GOT3 (cell line): ENCODE measurements at places on chromosomes 3 and 15.

- peak; percentile 14 for DNase-seq
These were observed 15.0 kb downstream of the PTH1R start for GRCh38 chr3:46892285-46893145.

GRCh38 chr3:16647668-16648067 lies 42.4 kb upstream of the DAZL start:
- no peak for DNase-seq

- no peak for DNase-seq
These were observed 17.3 kb downstream of the DENND6A start for GRCh38 chr3:57675530-57675929.

GRCh38 chr3:71652781-71653413 lies 69.4 kb upstream of the FOXP1 start:
- DNase-seq = no peak

DNA sequence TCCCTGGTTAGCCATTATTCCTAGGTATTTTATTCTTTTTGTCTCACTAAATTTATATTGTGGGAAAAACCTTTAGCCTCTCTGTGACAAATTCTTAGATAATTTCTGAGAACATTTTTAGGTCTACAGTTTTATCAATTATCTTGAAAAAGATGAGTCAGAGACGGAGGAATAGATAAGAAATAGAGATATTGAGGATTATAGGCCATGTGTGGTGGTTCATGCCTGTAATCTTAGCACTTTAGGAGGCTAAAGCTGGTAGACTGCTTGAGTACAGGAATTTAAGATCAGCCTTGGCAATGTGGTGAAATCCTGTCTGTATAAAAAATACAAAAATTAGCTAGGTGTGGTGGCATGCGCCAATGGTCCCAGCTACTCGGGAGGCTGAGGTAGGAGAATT lies 960.2 kb downstream of the SQOR start:
- DNase-seq = no peak

DNA sequence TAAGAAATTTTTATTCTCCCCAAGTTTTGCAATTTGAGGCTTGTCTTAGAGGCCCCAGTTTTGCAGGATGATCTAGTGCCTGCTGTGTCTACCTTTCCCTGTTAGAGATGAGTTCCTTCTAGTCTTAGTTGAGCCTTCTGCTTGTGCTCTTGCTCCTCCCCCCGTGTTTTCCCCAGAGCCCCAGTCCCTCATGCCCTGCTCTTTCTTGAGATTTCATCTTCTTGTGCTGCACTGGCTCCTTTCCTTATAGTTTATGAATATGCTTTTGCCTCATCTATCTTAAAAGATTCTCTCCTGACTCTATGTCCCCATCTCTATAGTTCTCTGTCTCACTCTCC lies 4.7 kb downstream of the GAP43 start:
- DNase-seq = no peak

- DNase-seq = no peak
These were observed 40.0 kb downstream of the ARRDC4 start for GRCh38 chr15:98000249-98001203.

GRCh38 chr3:110727056-110727455 lies 344.6 kb upstream of the NECTIN3 start:
- no peak for DNase-seq

DNA sequence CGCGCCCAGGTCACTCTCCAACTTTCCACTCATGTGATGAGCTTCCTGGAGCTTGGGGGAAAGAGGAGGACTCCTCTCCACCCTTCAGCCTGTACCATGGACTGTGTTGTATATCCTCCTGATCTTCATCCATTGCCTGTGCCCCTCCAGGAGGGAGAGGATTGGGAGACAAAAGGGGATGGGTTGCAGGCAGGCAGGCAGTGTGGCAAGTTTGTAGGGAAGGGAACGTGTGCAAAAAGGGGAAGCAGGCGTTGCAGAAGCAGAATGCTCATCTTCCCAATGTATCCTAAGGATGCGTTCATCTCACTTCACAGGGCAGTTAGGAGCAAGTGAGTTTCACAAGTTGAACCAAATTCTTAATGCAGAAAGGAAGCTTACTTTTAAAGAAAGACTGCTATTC lies 28.1 kb upstream of the GHSR start:
- DNase-seq = no peak

- DNase-seq = no peak
These were observed 4.4 kb upstream of the BAHD1 start for GRCh38 chr15:40436116-40436891.

DNA sequence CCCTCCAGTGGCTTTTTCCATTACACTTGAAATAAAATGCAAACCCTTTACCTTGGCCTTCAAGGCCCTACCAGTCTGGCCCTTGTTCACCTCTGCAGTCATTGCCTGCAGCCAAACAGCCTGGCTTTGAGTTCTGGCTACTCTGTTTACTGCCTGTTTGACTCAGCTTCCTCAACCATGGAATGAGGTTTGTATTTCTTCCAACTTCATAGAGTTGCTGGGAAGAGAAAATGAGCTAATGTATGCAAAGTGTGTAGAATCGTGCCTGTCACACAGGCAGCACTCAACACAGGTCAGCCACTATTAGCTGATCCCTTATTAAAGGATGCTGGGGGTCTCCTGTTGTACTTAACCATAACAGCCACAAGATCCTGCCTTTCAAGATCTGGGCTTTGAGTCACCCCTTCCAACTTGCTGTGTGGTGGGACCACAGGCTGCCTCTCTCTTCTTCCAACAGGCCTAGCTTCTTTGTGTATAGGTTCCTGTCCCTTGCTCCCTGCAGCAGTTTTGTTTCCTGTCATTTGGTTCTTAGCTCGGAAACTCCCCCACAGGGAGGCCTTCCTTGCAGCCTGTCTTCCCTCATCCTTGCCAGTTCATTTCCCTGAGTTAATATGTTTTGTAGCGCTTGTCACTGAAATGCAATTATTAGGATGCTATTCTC lies 6.4 kb downstream of the MED12L start:
- DNase-seq = no peak

DNA sequence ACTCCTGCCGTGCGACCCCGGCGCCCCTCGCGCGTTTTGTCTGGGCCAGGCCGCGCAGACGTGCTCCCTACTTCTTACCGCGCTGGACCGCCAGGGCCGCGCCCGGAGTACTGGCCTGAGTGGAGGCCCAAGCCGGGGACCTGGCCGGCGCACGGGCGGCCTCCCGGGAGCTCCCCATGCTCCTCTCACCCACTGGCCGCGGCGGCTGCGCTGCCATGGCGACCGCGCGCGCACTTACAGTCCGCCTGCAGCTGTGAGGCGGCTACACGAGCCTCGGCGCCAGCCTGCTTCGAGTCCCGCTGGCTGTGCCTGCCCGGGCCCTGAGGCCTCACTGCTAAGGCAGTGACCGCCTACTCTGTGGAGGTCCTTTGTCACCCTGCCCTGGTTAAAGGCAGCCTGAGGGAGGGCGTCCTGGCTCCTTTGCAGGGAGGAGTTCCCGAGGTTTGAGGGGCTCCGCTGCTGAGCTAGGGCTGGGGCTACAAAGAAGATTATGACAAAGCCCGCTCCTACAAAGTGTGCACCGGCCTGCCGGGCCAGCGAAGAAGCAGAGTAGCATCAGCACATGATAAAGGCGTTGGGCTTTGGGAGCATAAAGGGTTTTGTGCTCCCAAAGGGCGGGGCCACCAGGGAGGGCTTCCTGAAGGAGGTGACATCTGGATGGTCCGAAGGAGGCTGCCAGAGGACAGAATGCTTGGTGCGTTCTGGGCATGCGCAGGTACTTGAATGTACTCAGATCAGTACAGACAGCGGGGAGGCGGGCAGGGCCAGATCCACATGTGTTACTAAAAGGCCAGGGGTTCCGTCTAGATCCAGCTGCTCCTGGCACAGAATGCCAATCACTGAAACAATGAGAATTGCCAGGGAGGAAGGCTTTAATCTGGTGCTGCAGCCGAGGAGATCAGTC lies at the start of the genes LRRC34 and LRRIQ4:
TSS of gene LRRC34 (minus strand) at position 573 of the 904 bp plus-strand sequence. CDS start at position 217, 356 bp downstream.
TSS of gene LRRIQ4 (plus strand) at position 539 of the 904 bp plus-strand sequence. CDS start 9,052 bp downstream, outside the sequence.
- peak; percentile 52 for DNase-seq

GRCh38 chr15:78492872-78493271 lies 14.5 kb upstream of the HYKK start:
- no peak for DNase-seq
